ENCODE measurements at places on chromosomes 4 and X.

GRCh38 chr4:66490729-66491128 is 820.4 kb upstream of the EPHA5 start:
- no peak for DNase-seq

DNA sequence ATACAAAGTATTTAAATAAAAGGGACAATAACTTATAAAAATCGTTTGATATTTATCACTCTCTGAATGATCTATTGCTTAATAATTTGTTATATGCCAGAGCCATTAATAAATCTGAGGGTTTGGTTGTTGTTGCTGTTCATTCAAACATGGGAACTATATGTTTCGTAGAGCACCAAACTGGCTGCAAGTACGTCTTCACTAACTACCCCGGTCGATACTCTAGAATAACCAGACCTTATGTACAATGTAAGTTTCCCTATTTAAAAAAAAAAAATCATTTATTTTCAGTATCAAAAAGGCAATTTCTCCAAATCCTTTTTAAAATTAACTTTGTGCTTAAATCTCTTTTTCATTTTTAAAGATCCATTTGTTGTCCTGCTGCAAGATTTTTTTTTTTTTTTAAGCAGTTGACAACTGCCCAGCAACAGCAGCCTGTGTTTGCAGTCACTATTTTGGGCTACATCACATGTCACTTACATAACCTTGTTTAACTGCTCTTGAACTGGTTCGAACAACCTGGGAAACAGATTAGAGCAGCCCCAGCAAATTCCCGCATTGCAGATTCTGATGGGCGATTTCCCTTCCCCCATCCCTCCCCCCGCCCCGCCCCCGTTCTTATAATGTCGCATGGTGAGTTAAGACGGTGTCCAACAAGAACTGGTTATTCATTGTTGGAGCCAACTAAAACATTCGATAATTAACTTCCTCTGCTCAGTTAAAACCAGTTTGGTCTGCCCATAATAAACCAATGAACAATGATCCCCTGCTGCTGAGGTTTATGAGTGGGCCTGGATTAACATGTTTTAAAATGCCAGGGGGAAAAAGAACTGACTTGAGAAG is 238.9 kb downstream of the NR3C2 start:
- no peak for DNase-seq

DNA sequence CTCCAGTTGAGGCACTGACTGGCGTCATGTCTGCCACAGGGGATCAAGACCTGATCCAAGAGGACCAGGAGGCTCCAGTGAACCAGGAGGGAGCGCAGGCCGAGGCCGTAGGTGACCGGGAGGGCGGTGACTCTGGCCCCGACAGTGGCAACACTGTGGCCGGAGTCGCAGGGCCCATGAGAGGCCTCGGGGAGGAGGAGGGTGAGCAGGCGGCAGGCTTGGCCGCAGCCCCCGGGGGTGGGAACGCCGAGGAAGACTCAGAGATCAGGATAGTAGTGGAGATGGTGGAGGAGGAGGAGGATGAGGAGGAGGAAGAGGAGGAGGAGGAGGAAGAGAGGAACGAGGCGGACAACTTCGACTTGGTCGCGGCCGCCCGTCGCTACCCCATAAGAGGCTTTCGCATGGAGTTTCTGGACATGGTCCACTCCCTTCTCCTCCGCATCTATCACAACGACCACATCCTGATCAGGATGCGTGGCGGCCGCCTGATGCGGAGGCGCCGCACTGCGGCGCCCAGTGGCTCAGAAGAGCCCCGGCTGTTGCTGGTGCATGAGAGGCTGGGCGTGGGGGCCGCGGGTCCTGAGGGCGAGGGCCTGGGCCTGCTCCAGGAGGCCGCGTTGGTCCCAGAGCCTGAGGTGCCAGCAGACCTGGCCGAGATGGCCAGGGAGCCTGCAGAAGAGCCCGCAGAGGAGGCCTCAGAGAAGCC is 560 bp downstream of the CT47C1 start:
- no peak for DNase-seq

GRCh38 chr4:131054489-131055019 is 1958.6 kb downstream of the C4orf33 start:
- no peak for DNase-seq

DNA sequence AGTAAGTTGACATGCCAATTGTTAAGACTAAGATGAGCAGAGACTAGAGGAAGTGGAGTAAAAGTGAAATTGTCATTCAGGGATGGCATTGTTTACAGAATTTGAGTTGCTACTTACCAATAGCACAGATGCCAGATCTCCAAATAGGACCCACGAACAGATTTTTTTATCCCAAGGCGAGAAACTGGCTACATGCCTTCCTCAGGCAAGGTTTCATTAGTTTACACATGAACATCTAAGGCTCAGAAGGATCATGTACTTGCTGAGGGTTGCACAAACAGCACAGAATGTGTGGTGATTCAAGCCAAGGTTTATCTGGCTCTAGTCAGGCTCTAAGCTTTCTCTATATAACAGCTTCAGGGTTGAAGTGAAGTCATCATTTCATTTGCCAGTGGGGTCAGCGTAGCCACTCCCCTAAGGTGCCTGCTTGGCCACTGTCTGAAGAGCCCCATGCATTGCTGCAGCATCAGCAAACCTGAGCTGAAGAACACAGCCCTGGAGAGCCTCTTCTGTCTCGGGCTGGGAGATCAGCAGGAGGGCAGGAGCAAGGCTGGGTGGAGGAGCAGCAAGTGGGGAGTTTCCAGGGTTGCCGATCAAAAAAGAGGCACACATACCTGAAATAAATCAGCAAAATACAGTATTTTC is 193.0 kb upstream of the LCORL start:
- no peak for DNase-seq

GRCh38 chr4:37455301-37456131 is 211.0 kb downstream of the NWD2 start:
- DNase-seq: no peak

DNA sequence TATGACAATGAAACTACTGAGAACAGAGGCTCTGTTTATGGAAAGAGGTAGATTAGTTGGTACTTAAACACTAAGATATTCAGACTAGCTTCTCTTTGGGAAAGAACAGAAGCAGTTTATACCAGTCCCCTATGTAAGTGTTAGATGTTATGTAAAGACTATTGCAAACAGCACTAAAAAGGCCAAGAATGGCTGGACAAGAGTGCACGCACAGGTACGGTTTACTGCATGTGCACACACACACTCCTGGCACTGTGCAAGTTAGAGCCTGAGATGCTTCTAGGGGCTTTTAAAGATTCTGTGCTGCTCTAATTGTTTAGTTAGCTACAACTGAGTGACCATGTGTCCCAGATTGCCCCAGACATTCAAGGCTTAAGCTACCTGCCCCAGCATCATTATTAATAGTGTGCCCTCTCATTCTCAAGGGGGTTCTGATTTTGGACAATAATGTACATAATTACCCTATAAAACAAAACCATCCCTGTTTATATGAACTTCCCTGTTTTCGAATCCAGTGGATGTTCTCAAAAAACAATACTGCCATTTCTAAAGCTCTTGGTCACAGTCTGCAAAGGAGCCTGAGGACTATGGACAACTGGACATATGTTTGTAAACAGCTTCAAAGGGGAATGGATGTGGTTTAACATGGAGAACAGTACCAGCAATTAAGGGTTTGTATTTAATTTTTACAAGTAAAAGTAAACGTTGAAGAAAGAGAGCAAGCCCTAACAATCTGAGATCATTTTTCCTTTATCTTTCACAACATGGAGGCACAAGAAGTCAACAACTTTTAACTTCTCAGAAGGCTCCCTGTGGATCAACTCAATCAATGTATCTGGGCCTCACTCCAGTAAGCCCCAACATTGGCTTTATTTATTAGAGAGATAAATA is 2.0 kb downstream of the SETD7 start:
- DNase-seq: no peak

DNA sequence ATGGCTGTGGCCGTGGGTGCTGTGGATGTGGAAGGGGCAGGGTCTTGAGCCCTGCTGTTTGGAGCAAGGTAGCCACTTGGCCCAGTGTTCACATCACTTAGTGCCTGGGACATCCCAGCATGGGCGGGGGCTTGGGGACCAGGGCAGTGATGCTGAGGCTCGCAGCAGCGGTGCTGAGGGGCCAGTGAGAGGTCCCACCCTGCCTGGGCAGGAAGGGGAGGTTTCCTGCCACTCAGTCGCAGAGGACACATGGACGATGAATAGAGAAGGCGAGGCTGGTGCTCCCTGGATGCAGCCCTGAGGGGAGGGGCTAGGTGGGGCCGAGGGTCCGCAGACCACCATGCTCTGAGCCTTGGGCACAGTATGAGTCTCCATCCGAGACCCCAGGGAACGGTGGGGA is 25.7 kb downstream of the DOK7 start:
- DNase-seq: no peak
